Activated CD4-positive, alpha-beta T cell treated with anti-CD3 and anti-CD28 coated beads, Interleukin-2, amount 50 U/mL, for 48 hours (primary cell): ENCODE measurements at places on chromosomes 16 and 17.
A peak's percentile ranks its signal among the peaks of the same experiment; 100 is the strongest.

- DNase-seq = no peak
Observed at GRCh38 chr17:17129466-17129865, 76.7 kb downstream of the PLD6 start.

- peak; percentile 62 for DNase-seq
Observed at GRCh38 chr17:75996665-75997590, 3.7 kb upstream of the CDK3 start.

DNA sequence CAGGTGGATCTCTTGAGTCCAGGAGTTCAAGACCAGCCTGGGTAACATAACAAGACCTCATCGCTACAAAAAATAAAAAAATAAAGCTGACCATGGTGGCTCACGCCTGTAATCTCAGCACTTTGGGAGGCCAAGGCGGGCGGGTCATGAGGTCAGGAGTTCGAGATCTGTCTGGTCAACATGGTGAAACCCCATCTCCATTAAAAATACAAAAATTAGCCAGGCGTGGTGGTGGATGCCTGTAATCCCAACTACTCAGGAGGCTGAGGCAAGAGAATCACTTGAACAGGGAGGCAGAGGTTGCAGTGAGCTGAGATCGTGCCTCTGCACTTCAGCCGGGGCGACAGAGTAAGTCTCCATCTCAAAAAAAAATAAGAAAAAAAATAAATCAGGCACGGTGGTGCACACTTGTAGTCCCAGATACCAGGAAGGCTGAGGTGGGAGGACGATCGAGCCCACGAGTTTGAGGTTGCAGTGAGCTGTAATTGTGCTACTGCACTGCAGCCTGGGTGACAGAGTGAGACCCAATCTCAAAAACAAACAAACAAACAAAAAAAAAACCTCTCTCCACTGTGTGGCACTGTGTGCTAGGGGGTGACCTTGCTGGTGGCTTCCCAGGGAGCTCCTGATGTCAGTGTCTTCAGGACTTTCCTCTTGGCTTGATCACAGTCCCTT, 19.8 kb upstream of the MAPK3 start:
- DNase-seq = no peak

- DNase-seq = peak; percentile 69
Observed at GRCh38 chr17:43766413-43767052, 7.9 kb upstream of the SOST start.

- DNase-seq = no peak
Observed at GRCh38 chr16:10577305-10578202, 2.8 kb downstream of the EMP2 start.

GRCh38 chr17:11638700-11639265, 40.5 kb downstream of the DNAH9 start:
- DNase-seq = no peak

DNA sequence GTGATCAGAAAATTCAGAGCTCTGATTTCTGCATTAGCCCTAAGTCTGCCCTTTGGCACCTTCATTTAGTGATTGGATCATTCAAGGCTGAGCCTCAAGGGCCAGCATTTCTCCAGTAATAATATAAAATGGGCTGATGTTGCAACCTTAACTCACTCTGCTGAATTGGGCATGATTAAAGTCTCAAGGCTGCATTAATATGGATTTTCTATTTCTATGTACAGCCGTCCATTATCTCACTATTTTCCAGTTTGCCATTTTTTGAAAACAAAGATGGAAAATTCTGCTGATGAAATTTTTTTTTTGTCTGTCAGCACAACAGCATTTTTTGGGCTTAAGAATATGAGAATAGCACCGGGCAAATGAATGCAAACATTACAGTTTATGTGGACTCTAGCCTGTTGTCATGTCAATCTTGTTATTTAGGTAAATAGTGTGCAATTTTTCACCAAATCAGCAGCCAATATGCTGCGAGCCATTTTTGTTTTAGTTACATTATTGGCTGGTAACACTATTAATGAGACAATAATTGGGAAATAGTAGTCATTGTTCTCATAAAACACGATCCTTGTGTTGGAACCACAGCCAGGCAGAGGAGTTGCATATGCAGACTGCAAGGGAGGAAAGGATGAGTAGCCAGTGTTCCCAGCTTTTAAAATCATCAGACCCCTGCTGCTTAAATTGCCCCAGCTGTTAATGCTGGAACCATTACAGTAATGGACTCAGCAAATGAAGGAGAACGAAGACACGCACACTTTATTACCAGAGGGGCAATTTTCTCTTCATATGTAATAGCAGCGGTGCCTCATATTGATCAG, 10.5 kb downstream of the FTO start:
- no peak for DNase-seq

DNA sequence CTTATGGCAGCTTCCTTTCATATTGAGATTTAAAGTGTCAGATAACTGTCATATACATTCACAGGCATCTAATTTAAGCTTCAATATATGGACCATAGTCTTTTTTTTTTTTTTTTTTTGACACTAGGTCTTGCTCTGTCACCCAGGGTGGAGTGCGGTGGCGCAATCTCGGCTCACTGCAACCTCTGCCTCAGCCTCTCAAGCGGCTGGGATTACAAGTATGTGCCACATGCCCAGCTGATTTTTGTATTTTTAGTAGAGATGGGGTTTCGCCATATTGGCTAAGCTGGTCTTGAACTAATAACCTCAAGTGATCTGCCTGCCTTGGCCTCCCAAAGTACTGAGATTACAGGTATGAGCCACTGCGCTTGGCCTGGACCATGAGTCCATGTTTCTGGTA, 13.6 kb downstream of the CEP95 start:
- DNase-seq = no peak

- peak; percentile 72 for DNase-seq
Observed at GRCh38 chr17:41962768-41963434, 3.7 kb upstream of the CNP start.

DNA sequence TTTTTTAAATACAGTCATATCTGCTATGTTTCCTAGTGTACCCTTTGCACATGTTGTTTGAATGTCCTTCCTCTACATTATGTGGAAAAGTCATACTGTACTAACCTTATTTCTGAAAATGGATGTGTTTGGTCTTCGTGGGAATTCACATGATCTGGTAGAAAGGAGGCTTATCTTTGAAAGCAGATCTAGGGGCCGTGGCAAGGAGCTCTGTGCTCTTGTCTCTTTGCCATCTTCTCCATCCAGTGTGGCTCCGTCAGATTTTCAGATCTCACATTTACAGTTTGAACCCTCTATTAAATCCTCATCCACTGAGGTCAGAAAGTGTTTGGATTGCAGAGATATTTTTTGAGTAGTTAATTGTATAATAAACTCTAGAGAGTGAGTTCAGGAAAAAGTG, 32.9 kb downstream of the MAP2K4 start:
- DNase-seq = no peak

GRCh38 chr16:50627419-50627818, 53.7 kb downstream of the SNX20 start:
- DNase-seq = peak; percentile 36

DNA sequence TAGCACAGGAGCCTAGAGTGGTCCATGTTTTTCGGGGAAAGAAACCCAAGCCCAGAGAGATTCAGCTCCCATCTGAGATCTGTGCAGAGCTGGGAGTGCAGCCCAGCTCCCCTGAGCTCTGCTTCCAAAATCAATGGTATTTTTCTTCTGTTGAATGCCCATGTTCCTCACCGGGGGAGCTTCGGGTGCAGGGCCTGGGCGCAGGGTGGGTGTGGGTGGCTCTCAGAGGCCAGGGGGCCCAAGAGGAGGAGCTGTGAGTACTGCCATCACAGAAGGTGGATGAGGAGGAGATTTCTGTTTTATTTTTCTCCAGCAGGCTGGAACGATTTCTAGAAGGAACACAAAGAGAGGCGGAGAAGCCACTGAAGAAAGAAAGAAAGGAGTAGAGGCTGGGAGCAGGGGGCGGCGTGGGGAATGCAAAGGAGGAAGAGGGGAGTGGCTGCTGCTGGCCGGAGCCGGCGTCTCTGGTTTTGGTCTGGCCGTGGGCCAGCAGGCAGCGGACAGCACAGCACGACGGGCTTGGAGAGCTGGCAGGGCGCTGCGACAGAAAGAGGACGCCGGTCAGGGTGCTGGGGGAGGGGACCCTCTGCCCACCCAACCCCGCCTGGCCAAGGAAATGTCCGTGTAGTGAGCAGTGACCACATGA, 76.2 kb upstream of the KSR1 start:
- no peak for DNase-seq

DNA sequence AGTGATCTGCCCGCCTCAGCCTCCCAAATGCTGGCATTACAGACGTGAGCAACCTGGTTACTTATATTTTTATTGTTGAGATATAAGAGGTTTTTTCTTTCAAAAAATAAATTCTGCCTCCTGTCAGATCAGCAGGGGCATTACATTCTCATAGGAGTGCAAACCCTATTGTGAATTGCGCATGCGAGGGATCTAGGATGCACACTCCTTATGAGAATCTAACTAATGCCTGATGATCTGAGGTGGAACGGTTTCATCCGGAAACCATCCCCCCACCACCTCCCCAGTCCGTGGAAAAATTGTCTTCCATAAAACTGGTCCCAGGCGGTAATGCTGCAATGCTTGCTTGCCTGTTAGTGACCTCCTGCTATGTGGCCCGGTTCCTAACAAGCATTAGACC, 7.5 kb upstream of the CNEP1R1 start:
- DNase-seq = no peak

GRCh38 chr16:48885471-48885870, 275.5 kb upstream of the N4BP1 start:
- no peak for DNase-seq

DNA sequence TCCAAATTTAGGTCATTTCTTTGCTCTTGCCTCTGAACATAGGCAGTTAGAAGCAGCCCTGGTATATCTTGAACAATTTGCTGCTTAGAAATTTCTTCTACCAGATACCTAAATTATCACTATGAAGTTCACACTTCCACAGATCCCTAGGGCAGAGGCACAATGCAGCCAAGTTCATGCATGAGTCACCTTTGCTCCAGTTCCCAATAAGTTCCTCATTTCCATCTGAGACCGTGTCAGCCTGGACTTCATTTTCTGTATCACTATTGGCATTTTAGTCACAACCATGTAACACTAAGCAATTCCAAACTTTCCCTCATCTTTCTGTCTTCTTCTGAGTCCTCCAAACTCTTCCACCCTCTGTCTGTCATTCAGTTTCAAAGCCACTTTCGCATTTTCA, 45.0 kb downstream of the KCNJ16 start:
- DNase-seq = no peak

DNA sequence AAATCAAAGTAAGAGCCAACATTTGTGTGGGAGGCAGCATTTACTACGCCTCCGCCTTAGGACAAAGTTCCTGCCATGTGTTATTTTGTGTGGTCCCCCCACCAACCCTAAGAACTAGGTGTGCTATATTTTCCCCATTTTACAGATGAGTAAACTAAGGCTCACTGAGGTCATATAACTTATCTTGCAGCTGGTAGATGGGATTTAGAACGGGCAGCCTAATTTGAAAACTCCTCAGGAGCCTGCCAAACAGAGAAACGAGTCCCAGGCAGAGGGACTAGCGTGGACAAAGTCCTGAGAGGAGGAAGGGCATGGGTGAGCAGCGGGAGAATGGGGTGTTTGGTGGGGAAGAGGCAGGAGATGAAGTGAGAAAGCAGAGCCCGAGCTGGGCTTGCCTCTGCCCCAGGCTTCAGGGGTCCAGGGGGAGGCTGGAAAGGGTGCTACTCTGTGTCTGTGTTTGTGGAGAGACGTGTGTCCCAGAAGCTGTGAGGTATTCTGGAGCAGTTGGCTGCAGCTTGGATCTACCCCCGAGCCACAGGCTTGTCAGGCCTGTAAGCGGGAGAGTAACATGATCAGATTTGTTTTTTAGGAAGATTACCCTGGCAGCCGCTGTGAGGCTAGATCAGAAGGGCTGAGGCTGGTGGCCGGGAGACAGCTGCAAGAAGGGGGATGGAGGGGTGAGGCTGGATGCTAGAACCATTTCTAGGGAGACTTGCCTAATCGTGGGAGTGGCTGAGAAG, 5.0 kb downstream of the MLLT6 start:
- no peak for DNase-seq

- DNase-seq = no peak
Observed at GRCh38 chr17:1077986-1078711, 81.2 kb downstream of the TIMM22 start.

DNA sequence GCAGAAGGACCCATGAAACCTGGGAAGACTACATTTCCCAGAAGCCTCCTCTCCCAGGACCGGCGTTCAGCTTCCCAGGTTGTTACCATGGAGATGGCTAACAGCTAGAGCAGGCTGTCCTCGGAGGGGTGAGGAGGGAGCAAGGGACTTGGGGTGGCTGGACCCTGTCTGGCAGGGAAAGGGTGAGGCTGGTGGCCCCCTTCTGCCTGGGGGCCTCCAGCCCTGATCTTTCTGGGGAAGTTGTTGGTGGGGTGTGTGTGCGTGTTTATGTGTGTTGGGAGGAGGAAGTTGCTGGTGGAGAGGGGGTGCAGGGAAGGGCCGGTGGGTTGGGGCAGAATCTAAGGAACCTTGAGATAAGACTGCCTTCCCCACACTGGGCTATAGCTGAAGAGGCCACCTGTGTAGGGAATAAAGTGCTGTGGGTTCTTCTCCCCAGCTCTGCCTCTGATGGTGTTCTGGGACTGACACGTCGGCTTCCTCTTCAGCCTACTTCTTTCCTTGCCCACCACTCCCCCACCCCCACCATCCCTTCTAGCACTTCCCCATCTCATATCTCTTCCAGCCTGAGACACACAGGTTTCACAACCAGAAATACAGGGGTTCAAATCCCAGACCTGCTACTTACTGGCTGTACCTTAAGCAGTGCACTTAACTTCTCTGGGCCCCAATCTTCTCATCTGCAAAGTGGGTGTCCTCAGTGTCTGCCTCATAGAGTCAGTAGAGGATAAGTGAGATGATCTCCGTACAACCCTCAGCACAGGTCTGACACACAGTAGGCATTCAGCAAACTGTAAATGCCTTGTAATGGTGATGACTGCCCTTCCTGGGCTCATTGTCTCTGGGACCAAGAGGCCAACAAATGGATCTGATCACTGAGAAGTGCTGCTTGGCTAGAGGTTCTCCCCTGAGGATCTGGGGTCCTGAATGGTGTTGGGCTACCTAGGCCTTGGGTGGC, at the start of gene DRC7:
DRC7 (plus strand) TSS at position 82 of the 955 bp plus-strand sequence. CDS start 3,144 bp downstream, outside the sequence.
- DNase-seq = no peak

GRCh38 chr17:47878203-47879027, 17.6 kb upstream of the SP2 start:
- DNase-seq = no peak

GRCh38 chr17:77280304-77281121, 139.7 kb downstream of the SEC14L1 start:
- peak; percentile 19 for DNase-seq

GRCh38 chr17:9817086-9817485, 4.8 kb downstream of the GSG1L2 start:
- DNase-seq = no peak

DNA sequence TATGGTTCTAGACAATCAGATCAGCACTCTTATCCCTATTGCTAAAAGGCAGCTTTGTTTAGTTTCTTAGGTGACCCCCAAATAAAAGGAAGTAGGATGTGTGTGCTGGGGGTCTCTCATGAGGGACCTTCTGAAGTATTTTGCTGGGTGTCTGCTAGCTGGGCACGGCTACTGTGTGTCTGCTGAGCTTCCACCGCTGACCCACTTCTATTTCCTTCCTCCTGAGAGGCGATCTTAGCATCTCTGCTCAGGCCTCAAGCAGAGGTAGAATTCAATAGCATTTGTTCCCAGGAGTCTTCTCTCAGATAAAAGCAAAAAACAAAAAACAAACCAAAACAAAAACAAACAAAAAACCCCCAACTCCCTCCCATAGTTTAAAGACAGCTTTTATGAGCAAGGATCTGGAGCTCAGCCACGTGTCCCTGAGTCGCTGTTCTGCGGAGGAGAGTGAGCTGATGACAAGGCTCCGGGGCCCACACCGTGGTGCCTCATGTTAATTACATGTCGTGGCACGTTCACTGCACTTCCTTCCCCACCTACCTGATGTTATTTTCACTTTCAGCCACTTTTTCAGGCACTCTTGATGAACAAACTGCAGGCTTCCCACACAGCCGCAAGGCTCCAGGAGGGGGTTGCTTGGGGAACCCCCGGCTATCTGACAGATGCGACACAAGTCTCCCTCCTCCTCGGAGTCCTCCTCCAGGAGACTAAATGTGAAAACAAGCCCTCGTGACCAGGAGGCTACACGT, 83.5 kb downstream of the MARCHF10 start:
- DNase-seq = peak; percentile 79
